LHCN-M2 (cell line): ENCODE measurements at places on chromosomes 2 and 18.

DNA sequence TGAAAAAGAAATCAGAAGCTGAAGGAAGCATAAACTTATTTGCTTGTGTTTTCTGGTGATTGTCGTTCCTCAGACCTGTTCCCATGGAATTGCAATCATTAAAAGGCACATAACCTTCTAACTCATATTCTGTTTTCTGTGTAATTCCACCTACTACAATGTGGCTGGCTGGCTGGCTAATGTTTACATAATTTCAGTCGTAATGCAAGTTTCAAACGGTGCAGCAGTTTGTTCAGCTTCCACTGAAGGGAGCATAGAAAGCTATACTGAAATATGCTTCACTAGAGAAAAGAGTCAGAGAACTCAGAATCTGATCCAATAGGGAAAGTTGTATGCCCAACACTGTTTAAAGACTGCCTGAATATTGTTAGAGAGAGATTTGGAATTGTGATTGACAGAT, 27.1 kb upstream of the SCN7A start:
- no peak for DNase-seq

DNA sequence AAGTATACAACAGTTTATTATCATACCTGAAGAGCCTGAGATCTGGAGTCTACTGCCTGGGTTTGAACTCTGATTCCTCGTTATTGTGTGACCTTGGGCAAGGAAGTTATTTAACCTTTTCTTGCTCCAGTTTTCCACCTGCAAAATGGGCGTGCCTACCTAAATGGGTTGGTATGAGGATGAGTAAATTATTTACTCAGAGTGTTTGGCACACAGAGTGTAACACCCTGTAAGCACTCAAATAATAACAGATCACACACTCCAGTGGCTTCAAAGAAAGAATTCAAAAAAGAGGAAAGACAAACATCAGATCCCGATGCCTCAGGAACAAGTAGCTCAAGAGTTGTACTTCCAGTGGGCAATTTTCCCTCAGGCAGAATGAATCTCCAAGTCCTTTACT, 2.4 kb downstream of the SRD5A2 start:
- no peak for DNase-seq

DNA sequence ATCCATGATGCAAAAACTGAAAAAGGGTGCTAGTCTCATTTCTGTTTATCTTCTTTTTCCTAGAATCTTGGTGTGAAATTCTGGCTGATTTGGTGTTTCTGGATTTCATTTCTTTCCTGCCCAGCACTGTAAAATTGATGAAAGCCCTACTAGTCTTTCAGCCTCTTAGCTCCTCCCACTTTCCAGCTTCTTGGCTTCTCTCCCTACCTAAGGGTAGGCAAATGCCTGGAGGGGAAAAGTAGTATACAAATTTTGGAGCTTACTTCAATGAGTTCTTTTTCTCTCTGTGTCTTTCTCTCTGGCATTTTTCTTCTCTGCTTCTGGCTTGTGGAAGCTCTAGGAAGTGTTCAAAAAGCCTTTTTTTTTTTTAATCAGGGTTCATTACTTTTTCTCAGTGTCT, 160.5 kb downstream of the XIRP2 start:
- no peak for DNase-seq

GRCh38 chr2:71681626-71682025, 228.3 kb downstream of the DYSF start:
- no peak for DNase-seq
